ENCODE measurements at places on chromosomes 12 and 14.

DNA sequence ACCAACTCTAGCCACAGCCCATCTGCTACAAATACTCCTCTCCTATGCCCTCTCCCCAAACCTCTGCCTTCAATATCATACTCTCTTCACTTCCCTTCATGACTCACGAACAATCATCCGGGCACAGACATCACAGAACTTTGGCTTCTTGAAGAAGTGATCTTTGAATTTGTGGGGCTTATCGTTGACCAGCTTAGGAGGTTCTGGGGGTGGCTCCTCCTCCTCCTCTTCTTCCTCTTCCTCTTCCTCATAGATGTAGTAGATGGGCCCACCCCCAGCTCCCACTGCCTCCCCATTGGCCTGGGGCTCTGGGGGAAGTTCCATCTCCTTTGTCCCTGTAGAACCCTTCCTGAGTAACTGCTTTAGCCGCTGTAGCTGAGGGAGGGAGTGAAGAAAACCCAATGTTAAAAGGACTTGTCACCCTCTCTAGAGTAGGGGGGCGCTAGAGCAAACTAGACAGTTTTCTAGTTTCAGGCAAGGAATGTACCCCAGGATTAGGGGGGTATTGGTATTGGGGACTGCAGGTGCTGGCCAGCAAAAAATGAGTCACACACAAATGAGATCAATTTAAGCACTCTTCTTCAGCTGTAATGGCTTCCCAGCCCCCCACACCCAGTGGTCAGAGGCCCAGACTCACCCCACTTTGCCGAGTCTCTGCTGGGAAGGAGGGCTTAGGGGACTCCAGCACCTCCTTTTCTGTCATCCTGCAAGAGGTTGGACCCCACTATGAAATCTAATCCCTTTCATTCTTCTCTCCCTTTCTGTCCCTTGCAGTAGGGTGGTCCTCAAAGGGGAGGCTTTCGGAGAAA is 1.8 kb downstream of the STAC3 start:
- no peak for DNase-seq

- no peak for DNase-seq
These were observed 43.7 kb upstream of the PRMT8 start for GRCh38 chr12:3447318-3447717.

DNA sequence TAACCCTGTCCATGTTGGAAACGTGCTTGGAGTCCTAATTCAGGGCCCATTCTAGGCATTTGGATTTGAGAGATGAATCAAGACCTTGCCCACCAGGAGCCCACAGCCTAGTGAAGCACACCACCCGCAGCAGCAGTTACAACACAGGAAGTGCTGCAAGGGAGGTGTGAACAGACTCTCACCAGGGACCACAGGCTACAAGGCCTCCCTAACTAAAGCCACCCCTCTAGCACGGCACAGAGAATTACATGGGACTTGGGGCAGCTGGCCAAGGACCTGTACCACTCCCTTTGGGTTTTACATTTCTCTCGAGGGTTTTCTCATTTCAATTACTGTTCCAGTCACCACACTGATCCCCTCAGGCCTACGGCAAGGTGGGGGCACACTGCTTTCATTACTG is 49.5 kb upstream of the FOXN3 start:
- no peak for DNase-seq

DNA sequence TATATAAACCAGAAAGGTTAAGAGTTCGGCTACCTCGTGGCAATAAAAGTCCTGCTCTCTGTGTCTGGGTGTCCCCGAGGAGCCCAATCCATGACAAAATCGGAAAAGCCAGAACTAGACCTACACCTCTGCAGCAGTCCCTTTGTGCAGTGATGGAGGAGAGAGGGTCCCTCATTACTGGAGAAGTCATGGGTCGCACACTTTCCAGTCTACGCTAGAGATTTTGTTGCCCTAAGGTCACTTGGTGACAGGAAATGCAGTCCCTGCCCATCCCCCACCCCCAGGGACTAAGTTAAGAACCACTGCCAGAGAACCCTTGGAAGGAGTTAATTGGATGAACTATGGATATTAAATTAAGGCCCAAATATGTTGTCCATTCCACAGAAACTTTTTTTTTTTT is 104.4 kb upstream of the ATF7IP start:
- no peak for DNase-seq

- DNase-seq: peak; percentile 32
These were observed 323.8 kb downstream of the RAD51B start for GRCh38 chr14:68143341-68143841.

GRCh38 chr14:57732463-57733285 is 133.2 kb downstream of the SLC35F4 start:
- no peak for DNase-seq

- no peak for DNase-seq
These were observed 35.1 kb downstream of the PPP2R5E start for GRCh38 chr14:63508033-63508432.

- DNase-seq: no peak
These were observed 541.4 kb upstream of the ATP2B1 start for GRCh38 chr12:90250042-90250441.

DNA sequence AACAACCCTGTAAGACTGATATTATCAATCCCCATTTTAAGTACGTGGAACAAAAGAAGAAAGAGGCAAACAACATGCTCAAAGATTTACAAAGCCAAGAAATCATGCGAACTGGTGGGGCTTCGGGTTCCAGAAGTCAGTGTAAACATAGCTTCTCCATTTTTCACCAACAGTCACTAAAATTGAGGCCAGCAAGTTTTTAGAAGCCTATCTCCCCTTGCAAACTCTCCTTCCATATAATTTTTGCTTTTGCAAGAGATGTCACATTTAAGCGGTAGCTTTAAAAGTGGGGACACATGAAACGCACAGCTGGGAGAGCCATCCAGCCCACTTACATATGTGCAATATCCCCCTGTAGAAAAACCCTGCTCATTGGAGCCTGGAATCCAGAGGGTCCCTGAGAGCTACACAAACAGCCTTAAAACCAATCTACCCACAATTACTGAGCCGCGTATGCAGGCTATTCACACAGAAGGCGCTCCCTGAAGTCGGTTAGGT is 797 bp downstream of the SLC11A2 start:
- DNase-seq: no peak

DNA sequence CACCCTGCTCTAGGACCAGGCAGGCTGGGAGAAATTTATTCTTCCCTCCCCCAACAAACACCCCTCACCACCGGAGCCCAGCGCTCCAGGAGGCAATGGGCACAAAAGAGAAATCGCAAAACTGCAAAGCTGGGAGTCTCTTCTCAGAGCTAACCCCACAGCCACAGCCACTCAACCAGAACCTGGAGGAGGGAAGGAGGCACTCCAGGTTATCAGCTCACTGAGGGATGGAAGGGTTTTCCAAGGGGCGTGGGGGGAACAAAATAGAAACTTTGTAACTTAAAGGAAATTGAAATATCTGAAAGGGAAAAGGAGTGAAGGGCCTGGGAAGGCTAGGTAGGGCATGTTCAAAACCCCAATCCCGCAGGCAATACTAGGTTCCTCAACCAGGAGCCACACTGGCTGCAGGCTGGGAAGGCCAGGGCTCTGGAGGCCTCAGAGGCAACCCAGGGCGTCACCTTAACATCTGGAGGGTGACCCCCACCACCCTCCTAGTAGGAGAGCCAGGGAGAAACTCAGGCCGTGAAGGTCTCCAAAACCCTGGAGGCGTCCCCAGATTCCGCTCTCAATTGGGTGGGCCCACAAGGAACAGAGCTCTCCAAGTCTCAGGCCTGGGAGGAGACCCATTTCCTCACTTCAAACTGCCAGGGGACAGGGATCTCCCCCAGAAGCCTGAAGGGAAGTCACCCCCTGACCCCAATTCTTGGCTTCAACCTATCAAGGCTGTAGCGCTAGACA is 3.2 kb downstream of the KDM2B start:
- no peak for DNase-seq

GRCh38 chr12:122309564-122310121 is 43.3 kb upstream of the VPS33A start:
- DNase-seq: no peak

GRCh38 chr14:21915826-21916225 is 242.2 kb upstream of the OR4E1 start:
- DNase-seq: no peak

GRCh38 chr14:39554576-39554975 is 122.3 kb upstream of the FBXO33 start:
- DNase-seq: no peak

GRCh38 chr14:95039993-95040348 is 117.4 kb downstream of the DICER1 start:
- DNase-seq: no peak

GRCh38 chr12:81077329-81077685 is 572 bp upstream of the ACSS3 start:
- peak; percentile 13 for DNase-seq

- peak; percentile 34 for DNase-seq
These were observed 40.4 kb upstream of the LDHB start for GRCh38 chr12:21697904-21698630.

GRCh38 chr12:112270673-112271072 is 111.6 kb downstream of the HECTD4 start:
- no peak for DNase-seq

DNA sequence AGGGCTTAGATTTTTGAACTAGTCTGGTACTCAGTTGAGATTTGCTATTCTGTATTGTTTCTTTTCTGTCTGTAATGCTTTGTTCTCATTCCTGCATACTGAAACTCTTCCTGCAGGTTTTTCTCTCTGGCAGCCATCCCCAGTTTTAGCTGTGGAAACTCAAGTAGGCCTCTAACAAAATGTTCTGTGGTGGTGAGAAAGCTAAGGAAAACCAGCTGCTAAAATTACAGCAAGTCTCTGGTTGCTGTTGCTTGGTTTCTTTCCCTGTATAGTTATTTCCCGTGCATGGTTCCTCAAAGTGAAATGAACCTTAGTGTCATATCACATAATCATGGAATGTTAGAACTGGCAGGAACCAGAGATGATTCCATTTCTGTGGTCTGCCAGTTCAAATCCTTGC is 442.5 kb downstream of the NRXN3 start:
- DNase-seq: peak; percentile 35

DNA sequence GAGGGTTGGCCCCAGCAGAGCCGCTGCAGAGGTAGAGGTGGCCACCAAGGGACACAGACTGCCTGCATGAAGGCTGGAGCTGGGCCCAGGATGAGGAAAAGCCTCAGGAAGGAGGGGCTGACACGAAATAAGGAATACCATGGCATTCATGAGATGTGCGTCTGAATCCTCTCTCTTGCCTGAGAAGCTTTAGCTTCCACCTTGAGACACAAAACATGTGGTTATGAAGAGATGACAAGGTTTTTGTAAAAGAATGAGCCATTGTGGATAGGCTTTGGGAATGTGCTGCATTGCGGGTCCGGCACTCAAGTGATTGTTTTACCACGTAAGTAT is 82.7 kb downstream of the DAD1 start:
- no peak for DNase-seq

DNA sequence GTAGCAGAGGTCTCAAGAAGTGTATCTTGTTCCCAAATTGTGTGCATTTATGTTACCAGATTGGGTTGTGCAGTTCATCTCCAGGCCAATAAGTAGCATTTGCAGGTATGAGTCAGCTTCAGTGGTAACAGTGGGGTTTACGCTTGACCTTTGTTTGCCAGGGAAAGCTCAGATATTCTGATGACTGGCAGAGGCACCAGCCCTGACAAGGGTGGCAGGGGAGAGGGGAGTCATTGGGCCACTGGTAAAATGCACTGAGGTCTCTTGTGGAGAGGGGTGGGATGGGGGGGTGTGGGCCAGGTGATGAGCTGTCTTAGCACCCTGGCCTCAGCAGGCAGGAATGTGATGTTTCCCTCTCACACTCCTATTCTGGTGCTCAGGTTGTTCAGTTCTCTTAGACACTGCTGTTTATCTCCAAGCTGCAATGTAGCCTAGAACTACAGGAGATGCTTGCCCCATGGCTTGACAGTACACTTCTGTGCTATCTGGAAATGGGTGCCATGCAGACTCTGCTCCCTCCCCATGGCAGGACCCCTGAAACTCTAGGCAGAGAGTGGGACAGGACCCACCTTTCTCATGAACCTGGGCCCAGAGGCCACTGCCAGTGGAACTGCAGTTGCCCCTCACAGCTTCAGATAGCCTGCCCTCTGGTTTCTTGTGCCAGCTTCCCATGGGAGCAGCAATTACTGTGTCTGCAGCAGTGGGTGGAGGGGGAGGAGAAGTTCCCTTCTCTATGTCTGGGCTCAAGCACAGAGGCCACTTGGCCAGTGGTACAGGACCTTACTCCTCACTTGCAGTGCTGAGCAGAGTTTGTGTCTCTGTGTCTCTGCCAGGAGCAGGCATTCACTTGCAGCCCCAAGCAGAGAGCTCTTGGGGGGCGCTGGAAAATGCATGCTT is 31.9 kb downstream of the USP15 start:
- peak; percentile 2 for DNase-seq

- DNase-seq: no peak
These were observed 618 bp downstream of the RBP5 start for GRCh38 chr12:7127916-7128626.

- no peak for DNase-seq
These were observed 7.3 kb downstream of the YEATS4 start for GRCh38 chr12:69366796-69367195.
